ENCODE measurements at places on chromosomes 16 and 17.

GRCh38 chr17:27553019-27553511, 77.9 kb upstream of the LGALS9 start:
- no peak for DNase-seq

DNA sequence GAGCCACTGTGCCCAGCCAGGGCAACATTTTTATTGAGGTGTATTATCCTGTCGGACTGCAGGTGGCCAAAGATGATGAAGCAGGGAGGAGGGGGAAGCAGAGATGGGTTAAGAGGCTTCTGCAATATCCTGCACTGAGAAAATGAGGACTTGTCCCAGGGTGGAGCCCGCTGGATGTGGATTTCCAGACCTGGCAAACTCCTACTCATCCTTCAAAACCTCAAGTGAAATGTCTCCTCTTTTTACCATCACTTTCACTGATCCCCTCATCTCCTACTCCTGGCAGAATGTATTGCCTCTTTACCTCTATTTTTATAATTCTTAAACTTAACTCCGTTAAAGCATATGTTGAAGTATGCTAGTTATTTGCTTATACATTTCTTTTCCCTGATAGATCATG, 60.9 kb downstream of the MGAT5B start:
- DNase-seq: no peak

- DNase-seq: no peak
Observed at GRCh38 chr17:58944166-58944565, 162.5 kb downstream of the TRIM37 start.

GRCh38 chr16:25158401-25158800, 46.9 kb downstream of the LCMT1 start:
- DNase-seq: no peak

- no peak for DNase-seq
Observed at GRCh38 chr16:87322360-87322759, 5.2 kb upstream of the C16orf95 start.

DNA sequence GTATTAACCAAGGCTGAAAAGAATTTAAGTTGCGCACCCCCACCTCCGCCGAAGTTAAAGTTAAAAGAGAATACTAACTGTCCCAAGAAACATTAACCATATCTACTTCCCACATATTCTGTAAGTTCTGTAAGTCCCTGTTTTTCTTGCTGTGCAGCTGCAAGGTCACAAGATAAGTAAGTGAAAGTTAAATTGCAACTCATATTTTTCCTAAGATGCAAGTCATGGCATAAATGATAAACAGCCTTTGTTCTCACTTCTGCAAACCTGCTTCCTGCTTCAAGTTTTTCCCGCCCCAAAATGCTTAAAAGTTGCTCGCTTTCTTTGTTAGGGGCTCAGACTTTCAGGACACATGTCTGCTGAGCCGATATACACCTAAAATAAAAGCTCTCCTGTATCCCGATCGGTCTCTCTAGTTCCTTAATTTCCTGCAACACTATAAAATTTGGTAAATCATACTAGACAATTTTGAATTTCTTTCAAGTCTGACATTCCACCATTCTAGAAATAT, 32.6 kb upstream of the ABCA9 start:
- DNase-seq: no peak

GRCh38 chr16:77805398-77805797, 17.0 kb downstream of the VAT1L start:
- no peak for DNase-seq
